Astrocyte of the spinal cord (primary cell): ENCODE measurements at places on chromosomes 2 and 18.
A peak's percentile ranks its signal among the peaks of the same experiment; 100 is the strongest.

- DNase-seq, result peak; percentile 20
Measured at GRCh38 chr2:133458280-133458679, 110.0 kb downstream of the NCKAP5 start.

GRCh38 chr2:121400201-121400600 lies 115.2 kb upstream of the TFCP2L1 start:
- peak; percentile 29 for DNase-seq

DNA sequence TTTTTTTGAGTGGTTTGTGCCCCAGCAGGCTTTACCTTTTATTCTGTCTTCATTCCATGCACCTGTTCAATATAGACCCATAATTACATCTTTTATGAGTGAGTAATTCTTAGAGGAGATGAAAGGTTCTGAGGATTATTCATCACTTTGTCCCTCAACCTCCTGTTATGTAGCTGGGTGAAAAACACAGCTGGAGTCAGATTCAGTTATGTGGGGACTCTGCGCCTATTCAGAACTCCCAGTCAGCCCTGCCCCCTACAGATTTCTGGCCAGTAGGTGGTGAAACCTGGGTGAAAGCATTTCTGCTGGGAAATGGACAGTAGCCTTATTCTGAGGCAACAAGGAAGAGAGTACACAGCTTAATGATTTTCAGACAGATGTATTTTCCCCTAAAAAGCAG lies 107.8 kb downstream of the MGAT5 start:
- DNase-seq, result no peak

GRCh38 chr2:217489145-217489960 lies 513.4 kb downstream of the TNS1 start:
- DNase-seq, result peak; percentile 33

DNA sequence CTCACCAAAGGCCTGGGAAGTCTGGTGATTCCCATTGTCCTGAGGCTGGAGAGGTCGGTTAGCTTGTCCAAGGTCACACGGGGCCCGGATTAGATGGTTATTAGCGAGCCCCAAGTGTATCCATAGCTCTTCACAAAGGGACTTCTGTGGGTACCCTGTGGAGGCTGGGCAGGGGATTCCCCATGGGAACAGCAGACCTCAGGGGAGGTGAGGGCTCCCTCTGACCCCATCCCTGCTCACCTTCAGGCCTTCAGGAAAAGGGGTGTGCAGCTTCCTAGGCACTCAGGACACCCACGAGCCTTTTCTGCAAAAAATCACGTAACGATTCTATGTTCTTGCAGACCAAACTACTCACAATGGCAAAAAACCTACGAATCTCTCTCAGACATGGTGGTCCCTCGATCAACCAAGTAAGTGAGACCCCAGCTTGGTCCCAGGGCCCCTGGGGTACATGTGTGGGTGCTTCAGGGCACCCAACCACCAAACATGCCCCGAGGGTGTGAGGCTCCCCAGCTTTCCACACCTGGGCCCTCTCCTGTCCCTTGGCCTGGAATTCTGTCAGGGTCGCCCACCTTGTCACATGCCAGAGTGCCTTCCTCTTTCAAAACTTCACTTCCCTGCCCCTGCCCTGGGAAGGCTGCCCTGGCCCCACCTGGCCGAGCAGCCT lies 40.3 kb downstream of the PDIA6 start:
- no peak for DNase-seq

DNA sequence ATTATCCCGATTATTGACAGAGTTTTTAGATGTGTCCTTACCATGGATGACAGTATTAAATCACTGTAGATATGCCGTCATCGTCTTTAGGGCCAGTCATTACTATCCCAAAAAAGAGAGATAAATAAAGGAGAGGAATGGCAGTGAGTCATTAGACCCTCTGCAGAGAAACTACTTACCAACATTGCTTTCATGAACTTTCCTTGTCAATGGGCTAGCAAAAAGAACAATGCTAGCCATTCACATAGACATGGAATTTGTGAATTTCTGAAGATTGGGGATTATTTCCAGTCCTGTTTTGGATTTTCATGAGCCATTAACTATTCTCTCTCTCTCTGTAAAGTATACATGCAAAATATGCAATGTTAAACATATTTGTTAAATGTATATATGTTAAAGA lies 319.4 kb upstream of the FANCL start:
- DNase-seq, result no peak

- DNase-seq, result peak; percentile 87
Measured at GRCh38 chr2:226800941-226801784, 1.5 kb upstream of the IRS1 start.

DNA sequence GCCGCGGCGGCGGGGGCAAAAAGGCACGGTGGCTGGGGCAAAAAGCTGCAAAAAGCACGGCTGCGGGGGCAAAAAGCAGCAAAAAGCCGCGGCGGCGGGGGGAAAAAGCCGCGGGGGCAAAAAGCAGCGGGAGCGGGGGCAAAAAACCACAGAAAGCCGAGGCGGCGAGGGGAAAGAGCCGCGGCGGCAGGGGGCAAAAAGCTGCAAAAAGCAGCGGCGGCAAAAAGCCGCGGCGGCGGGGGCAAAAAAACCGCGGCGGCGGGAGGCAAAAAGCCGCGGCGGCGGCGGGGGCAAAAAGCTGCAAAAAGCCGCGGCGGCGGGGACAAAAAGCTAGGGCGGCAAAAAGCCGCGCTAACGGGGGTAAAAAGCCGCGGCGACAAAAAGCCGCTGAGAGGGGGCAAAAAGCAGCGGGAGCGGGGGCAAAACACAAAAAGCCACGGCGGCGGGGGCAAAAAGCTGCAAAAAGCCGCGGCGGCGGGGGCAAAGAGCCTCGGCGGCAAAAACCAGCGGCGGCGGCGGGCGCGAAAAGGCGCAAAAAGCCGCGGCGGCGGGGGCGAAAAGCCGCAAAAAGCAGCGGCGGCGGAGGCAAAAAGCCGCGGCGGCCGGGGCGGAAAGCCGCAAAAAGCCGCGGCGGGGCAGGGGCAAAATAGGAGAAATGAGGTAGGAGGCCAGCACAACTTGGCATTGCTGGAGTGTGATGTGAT lies 123.4 kb downstream of the ANKRD30BL start:
- no peak for DNase-seq

GRCh38 chr2:205464681-205465080 lies 217.6 kb upstream of the NRP2 start:
- no peak for DNase-seq

- DNase-seq, result no peak
Measured at GRCh38 chr2:19881908-19882265, 19.9 kb downstream of the TTC32 start.

DNA sequence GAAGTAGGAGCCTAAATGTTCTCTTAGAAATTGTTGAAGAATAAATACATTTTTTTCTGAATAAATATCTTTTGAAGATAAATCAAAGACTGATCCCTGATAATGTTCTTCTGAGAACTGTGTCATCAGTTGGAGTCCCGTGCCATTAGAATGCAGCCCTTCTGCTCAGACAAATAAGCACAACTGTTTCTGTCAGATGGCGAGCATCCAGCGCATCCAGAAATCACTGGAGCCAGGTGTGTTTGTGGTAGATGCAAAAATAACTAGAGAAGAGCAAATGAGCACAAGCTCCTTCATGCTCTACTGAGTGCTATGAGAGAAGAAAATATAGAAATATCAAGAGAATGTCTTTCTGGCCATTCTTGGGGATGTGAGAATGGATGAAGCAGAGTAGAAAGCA lies 573.7 kb downstream of the THSD7B start:
- no peak for DNase-seq

- DNase-seq, result no peak
Measured at GRCh38 chr2:79716266-79716665, 203.4 kb downstream of the CTNNA2 start.

GRCh38 chr2:191580581-191580980 lies 97.4 kb upstream of the NABP1 start:
- no peak for DNase-seq

DNA sequence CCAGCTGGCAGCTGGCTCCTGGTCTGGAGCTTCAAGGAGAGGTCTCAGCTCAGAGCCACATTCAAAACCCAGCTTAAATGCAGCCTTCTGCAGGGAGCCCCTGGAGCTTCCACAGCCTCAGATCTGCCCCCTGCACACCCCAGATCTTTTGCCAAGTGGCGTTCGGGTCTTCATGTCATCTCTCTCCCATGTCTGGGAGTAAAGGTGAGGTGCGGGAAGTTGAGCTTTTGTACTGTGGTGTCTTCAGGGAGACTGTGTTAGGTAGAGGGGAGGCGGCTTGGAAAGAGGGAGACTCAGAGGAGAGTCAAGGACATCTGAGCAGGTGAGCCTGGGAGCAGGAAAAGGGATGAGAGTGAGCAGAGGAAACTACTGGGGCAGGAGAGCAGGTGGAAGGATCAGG lies 25.4 kb downstream of the MPHOSPH10 start:
- no peak for DNase-seq

- DNase-seq, result no peak
Measured at GRCh38 chr18:79169958-79170555, 100.9 kb downstream of the ATP9B start.

- DNase-seq, result no peak
Measured at GRCh38 chr2:8252997-8253694, 428.7 kb upstream of the ID2 start.

- peak; percentile 47 for DNase-seq
Measured at GRCh38 chr2:96408616-96409015, 73.0 kb downstream of the NCAPH start.

DNA sequence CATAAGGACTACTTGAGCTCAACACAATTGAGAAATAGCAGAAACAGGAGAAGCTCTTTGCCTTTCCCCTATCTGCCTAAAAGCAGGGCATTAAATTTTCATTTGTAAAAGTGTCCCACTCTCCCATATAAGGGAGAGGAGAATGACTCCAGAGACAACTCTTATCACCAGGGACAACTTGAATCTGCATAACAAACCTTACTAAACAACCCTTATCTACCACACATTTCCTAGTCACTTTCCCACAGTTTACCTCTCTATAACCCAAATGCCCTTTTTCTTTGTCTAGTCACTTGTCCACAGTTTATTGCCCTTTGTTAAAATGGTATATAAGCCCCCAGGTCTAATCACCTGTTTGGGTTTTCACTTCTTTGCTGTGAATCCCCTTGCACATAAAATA lies 37.5 kb upstream of the PPM1B start:
- no peak for DNase-seq

- no peak for DNase-seq
Measured at GRCh38 chr2:23036629-23037028, 348.4 kb upstream of the KLHL29 start.

DNA sequence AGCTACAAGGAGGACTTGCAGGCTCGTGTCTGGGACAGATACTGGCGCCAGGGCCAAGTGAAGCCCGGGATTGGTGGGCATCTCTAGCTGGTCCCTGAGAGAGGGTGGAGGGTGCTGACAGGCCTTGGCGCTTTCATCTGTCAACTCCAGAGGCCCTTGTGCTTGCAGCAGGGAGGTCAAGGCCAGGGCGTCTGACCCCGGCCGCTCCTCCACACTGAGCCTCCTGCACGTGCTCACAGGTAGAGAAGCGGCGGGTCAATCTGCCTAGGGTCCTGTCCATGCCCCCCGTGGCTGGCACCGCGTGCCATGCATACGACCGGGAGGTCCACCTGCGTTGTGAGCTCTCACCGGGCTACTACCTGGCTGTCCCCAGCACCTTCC lies 9.5 kb downstream of the CAPN10 start:
- DNase-seq, result no peak
